ENCODE measurements at places on chromosomes 1 and 21.

DNA sequence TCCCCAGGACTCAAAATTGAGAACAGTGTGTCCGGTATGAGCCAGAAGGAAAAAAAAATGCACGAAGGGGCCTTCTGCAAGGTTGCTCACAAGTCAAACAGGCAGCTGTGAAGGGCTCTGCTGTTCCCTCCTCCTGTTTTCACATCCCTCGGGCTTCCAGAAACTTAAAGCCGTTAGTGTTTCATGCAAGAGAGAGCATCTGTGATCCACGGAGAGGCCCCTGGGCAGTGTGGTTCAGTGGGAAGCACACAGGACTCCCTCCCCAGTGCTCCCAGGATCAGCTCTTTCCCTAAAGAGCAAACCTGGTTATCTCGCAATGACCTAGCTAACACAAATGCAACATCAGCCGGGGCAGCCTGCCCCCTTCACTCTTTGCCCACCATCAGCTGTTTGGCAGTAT, 2.9 kb upstream of the MATN1 start:
- DNase-seq: no peak

DNA sequence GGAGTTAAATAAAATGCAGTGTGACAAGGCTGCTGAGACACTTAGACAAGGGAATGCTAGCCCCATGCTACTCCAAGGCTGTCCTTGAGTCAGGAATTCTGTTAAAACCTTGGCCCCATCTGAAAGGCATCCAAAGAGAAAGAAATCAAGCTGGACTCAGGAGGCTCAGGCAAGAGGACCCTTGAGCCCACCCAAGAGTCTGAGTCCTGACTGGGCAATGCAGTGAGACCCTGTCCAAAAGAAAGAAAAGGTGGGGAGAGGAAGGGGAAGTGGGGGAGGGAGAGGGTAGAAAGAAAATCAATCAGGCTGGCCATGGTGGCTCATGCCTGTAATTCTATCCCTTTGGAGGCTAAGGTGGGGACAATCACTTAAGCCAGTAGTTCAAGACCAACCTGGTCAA, 26.7 kb downstream of the CLSTN1 start:
- no peak for DNase-seq

DNA sequence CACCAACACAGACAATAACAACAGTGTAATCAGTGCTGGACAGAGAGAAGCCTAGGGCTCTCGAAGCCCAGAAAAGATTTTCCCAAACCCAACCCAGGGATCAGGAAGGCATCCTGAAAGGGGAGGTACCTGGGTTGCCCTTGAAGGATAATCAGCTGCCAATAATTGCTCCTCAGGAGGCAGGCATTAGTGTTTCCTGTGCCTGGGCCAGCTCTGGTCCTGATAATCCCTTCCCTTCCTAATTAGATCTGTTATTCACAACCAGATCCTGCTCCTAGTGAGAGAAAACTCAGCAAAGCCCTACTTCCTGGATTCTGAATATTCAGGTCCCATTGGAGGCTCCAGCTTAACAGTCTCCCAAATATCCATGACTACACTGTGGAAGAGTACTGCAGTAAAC, 117.4 kb downstream of the DMRTA2 start:
- no peak for DNase-seq

GRCh38 chr1:202283991-202284390, 57.7 kb downstream of the UBE2T start:
- DNase-seq: no peak

DNA sequence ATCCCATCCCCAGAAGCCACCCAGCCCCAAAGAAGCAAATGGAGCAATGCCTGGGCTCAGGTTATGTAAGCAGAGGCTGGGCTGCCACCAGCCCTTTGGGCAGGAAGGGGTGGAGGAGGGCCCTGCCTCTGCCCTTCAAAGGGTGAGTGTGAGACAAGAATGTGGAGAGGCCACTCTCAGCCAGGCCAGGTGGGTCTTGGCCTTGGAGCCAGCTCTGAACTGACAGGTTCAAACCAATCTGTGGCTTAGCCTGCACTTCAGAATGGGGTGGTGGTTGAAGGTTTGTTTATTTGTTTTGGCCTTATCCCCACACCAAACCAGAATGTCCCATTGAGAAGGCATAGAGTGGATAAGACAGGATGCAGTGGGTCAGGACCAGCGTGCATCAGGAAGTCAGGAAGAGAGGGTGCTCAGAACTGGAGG, 29.8 kb downstream of the C1orf116 start:
- DNase-seq: peak; percentile 72

- DNase-seq: no peak
These were observed 1.4 kb downstream of the APP start for GRCh38 chr21:26169061-26169610.

DNA sequence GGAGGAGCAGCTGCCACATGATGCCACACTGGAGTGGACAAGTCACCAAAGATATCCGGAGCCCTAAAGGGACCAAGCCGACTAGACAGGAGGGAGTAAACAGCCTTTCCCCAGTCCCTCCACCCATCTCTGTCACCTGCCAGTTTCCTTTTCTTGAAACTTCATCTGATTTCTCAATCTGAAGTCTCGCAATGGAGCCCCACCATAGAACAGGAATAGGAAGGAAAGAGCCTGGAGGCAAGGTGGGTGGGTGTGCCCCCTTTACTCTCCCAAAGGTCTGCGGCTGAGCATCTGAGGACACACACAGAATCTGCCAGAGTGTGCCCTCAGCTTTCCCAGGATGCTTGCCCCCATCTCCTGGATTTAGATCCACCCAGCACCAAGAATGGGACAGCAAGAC, at the start of gene FCGR3B:
Gene FCGR3B (minus strand): TSS at position 101 of the 400 bp plus-strand sequence. CDS start 82 bp downstream, at position 19.
- DNase-seq: no peak

DNA sequence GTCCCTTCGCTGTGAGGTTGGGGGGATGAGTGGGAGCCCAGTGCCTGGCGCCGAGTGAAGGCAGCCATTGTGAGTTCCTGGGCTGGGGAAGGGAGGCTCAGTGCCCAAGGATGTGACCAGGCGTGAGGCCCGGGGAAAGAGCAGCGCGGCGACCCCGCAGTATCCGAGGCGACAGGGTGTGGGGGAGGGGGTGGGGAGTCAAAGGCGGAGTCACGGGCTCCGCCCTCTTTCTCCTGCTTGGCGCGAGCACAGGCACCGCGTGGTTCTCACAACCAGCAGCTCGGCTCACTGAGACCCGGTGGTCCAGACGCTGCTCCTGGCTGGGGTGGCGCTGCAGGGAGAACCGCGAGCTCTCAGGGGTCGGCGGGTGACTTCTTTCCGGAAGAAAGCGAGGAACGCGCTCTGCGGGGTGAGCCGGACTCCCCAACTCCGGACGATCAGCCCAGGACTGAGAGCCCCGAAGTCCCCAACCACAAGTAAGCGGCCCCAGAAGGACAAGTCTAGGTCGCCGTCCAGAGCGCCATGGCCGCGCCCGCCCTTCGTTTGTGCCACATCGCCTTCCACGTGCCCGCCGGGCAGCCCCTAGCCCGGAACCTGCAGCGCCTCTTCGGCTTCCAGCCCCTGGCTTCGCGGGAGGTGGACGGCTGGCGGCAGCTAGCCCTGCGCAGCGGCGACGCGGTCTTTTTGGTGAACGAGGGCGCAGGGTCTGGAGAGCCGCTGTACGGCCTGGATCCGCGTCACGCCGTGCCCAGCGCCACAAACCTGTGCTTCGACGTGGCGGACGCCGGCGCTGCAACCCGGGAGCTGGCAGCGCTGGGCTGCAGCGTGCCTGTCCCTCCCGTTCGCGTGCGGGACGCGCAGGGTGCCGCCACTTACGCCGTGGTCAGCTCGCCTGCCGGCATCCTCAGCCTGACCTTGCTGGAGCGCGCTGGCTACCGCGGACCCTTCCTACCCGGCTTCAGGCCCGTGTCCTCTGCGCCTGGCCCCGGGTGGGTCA, at the start of gene HPDL:
Gene HPDL (plus strand): TSS at position 269 of the 997 bp plus-strand sequence. CDS start 254 bp downstream, at position 523.
- DNase-seq: no peak

DNA sequence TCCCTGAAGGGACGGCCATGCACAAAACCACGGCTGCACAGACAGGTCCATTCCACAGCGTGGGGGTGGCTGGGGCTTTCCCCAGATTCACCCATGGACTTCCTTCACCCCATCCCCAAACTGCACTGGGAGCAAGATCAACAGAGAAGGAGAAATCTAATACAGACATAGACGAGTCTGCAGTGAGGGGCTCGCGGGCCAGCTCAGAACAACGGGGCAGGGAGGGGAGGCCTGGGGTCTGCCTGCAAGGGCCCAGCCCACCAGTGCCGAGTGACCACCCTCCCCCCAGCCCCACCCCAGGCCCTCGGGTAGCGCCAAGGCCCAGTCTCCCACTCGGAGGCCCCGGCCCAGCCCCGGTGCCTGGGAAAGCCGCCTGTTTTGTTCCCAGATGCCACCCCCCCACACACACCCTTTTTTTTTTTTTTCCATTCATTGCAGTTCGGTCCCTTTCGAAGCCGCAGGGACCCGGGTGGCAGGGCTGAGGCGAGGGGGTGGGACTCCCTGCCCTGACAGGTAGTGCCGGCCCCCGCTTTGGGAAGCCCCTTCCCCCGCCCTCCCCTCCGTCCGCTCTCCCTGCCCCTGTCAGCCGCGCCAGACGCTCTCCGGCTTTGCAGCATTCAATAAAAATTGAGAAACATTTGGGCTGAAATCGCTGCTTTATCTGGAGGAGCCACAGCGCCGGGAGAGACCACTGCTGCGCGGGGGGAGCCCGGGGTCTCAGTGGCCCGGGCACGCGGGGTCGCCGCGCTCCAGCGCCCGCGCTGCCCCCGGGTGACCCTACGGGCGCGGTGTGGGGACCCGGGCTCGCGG, 543 bp upstream of the EPHB2 start:
- no peak for DNase-seq

DNA sequence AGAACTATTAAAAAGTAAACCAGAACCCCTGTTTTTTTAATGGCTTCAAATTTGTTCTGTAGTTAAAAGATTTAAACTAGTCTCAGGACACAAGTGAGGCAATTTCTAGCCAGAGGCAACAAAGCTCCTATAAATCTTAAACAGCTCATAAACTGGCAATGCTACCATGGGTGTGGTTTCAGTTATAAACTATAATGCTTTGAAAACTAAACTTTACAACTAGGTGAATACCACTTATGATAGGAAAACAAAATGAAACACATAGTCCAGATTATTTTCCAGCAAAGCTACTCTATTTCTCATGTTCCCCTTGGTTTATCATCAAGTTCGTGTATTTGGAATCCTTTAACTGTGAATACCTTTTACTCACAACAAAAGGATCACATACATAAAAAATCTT, 282.5 kb downstream of the VAV3 start:
- peak; percentile 59 for DNase-seq

DNA sequence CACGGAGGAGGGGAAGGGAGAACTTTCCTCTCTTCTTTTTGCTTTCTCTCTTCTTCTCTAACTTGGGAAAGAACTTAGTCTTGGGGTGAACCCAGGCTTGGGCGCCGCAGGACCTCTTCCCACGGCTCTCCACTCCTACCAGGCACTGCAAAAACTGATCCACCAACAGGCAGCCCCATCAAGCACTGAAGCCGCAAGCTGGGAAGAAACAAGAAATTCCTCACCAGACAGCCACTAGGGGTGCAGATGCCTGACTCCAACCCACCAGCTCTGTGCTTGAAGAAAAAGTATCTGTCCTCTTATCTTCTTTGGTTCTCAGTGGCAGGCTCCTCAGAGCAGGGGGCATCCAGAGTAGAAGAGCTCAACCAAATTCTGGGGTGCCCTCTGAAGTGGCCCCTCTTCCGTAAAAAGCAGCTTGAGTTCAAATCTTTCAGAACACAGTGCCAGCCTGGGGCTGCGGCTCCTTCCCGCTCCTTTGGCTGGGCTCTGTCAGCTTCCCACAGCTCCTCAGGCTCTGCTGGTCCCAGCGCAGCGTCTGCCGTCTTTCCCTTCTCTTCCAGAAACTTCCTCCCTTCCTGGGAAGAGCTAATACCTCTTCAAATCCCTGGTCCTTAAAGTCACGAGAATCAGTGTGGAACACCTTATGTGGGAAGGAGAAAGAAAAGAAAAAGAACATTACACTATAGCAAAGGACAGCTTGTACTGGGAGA, 2.4 kb downstream of the SLC41A1 start:
- no peak for DNase-seq

- peak; percentile 39 for DNase-seq
These were observed 2.7 kb downstream of the LRRC71 start for GRCh38 chr1:156922986-156923669.

GRCh38 chr1:186500804-186501203, 39.9 kb upstream of the PDC start:
- DNase-seq: no peak

GRCh38 chr1:181894439-181894859, 167.1 kb downstream of the ZNF648 start:
- no peak for DNase-seq

DNA sequence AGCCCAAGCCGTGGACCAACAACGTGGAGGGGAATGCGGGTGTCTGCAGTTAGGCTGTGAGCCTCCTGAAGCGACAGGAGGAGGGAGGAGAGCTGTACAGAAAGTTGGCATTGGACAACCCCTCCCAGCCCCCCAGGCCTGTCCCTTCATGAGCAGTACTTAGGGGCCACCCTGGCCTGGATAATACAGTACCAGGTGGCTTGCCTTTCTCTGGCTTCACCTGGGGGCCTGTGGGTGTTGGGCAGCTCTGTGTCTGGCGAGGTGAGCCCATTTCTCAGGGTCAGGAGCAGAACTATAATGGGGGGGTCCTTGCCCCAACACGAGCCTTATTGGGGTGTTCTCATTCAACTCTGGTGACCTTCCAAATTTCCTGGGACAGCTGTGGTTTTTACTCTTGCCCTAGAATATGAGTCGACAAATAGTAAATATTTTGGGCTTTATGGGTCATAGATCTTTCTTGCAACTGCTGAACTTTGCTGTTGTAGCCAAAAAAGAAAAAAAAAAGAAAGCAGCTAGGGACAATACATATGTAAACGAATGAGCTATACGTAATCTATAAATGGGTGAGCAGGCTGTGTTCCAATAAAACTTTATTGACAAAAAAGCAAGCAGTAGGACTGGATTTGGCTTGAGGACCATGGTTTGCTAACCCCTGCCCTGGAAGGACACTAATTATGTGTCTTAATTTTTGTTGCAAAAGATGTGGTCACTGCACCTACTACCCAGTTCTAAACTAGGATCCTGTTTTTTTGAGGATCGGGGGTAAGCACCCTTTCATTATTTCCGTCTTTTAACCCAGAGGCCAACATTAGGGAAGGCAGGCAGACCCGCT, 11.4 kb downstream of the COQ8A start:
- DNase-seq: peak; percentile 46

DNA sequence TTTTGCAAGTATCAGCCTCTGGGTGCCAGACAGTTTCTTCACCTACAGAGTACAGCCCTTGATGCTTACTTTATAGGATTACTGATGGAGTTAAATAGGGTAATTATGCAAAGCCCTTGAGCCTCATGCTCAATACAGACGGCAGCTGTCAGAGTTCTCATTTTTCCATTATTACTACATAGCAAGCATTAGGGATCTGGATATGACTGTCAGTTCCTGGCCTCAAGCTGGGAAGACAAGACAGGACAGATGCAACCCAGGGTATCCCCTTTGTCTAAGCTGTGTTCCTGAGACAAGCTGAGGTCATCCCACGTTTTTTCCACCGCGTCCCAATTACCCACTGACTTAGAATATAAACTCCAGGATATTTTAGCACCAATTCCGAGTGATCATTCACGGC, 94.4 kb downstream of the SLC35F3 start:
- DNase-seq: no peak

- DNase-seq: no peak
These were observed 26.8 kb upstream of the CACNA1E start for GRCh38 chr1:181456551-181456950.

GRCh38 chr1:27940297-27940696, 5.5 kb downstream of the SMPDL3B start:
- no peak for DNase-seq

Measured in LNCaP clone FGC (cell line).